ENCODE measurements at places on chromosomes 7 and 10.

GRCh38 chr10:114767986-114768821 is 53.4 kb upstream of the FHIP2A start:
- no peak for DNase-seq

GRCh38 chr10:73205890-73206289 is 38.0 kb downstream of the FAM149B1 start:
- no peak for DNase-seq

DNA sequence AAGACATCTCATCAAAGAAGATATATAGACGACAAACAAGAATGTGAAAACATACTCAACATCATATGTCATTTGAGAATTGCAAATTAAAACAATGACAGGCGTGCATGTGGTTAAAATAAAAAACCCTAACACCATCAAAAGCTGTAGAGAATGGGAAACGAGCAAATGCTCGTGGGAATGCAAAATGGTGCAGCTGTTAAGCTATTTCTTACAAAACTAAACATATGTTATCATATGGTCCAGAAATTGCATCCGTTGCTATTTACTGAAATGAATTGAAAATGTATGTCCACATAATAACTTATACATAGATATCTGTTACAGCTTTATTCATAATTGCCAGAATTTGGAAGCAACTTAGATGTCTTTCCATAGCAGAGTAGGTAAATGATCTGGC is 574.4 kb downstream of the TNS3 start:
- DNase-seq = no peak

- DNase-seq = no peak
Observed at GRCh38 chr7:149773446-149774236, at the start of gene ZNF467. Gene ZNF467 (minus strand): TSS chr7:149773588. CDS start chr7:149771032, 2,556 bp downstream.

GRCh38 chr10:43771675-43772074 is 123.0 kb upstream of the ZNF32 start:
- no peak for DNase-seq

DNA sequence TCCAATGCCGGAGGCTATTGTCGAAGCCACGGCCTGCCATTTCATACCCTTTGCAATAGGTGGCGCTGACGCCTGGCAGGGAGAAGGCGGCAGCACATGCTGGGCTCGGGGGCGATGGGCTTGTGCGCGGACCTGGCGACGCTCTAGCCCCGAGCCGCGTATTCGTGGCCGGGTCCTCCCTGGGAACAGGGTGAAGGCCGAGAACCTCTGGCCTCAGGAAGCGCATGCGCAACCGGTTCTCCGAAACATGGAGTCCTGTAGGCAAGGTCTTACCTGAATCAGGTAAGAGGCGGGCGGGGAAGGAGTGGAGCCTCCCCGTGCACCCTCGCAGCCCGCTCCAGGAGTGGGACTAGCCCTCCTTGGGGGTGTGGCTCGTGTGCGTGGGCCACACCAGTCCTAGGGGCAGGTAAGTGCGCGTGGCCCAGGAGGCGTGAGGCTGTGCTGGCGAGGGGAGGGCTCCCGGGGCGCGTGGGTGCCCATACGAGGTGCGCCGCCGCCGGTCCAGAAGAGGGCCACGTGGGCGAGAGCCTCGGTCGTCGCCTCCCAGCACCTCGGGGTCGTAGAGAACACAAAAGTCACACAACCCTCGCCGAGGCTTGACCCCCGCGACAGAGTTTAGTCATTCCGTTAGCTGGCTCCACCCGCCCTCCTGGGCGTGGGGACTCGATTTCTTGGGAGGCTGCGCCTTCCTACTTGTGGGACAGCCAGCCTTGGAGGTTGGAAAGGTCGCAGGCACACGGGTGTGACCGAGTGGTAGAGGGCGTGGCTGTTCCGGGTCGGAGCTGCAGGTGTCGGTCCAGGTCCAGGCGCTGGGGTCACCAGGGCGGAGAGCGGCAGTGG is 5.6 kb upstream of the MEST start:
- peak; percentile 64 for DNase-seq

DNA sequence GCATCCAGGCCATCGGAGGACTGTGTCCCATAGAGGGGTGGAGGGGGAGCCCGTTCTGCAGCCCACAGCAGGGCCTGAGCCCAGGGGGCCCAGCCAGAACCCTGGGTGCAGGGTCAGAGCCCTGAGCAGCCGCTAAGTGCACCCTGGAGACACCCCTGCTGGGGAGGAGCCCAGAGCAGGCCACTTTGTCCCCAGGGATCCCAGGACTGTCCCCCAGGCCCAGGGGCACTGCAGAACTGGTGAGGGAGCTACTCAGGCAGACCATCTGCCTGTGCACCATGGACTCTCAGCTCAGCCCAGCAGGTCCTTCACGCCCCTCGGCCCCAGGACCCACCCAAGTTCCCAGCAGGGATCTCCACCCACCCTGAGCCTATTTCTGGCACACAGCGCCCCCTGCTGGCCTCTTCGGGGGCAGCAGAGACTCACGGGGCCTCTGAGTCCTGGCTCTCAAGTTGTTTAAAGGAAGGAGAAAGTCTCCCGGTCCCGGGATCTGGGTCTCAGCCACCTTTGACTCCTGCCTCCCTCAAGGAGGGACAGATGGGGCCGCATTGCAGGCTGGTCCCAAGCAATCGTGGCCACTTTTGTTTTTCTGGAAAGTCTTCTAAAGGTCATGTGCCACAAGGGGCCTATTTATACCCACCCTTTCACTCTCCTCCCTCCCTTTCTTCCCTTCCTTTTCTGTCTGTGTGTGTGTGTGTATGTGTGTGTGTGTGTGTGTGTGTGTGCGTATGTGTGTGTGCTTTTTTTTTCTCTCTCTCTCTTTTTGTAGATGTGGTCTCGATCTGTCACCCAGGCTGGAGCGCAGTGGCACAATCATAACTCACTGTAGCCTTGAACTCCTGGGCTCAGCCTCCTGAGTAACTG is 90.3 kb downstream of the MYL10 start:
- peak; percentile 61 for DNase-seq

GRCh38 chr7:79988653-79989052 is 146.0 kb upstream of the GNAI1 start:
- no peak for DNase-seq

DNA sequence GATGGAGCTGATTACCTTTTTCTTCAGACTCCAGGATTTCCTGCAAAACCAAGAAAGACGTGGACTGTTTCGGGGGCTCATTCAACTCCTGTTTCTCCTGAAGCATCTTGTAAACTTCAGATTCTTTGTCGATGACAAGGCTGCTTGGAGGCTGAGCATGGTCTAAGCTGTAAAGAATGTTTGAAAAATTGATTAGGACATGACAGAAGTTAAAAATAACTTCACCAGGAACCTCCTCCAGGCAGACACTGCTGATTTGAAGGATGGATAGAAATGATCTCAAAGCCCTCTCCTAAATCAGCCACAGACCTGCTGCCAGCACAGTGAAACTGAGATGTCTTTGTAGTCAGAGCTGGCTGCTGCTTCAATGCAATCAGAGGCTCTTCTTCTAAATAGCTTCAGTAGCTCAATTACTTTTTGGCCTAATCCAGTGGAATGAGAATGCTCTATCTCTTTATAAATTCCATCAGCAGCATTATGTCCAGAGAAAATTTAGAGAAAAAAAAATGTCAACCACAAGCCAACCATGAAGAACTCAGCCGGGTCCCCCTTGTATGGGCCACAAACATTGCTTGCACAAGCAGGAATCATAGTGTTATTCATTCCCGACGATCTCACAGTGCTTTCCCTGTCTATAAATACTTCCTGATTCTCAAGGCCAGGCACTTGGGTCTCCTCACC is 43.5 kb downstream of the PDLIM1 start:
- no peak for DNase-seq

- DNase-seq = no peak
Observed at GRCh38 chr7:155972651-155973390, 160.6 kb upstream of the SHH start.

DNA sequence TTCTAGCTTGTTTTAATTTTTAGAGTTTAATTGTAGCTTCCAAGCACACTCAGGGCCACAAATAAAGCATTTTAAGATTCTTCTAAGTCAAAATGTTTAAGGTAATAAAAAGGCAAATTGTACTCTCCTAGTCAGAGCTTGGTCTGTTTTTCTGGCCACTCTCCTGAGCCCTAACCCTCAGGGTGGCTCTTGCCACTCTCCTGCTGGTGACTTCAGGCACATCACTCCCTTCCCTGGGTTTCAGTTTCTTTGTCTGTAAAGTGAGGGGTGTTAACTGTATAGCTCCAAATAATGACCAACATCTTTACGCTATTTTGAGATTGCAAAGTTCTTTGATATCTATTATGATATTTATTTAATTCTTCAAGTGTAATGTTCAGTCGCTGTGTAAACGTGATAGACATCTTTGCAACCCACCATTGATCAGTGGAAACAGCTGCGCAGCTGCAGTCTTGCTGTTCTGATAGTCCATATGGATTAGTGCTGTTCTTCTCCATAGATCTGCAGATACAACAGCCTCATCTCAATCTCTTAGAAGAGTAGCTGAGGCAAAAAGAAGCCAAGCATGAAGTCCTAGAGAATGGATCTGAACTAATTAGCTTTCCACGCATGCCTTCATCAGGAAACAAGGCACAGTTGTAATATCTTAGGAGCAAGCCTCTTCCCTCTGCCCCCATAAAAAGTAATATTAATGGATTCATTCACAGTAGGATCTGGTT is 189.9 kb downstream of the PLPP4 start:
- no peak for DNase-seq

DNA sequence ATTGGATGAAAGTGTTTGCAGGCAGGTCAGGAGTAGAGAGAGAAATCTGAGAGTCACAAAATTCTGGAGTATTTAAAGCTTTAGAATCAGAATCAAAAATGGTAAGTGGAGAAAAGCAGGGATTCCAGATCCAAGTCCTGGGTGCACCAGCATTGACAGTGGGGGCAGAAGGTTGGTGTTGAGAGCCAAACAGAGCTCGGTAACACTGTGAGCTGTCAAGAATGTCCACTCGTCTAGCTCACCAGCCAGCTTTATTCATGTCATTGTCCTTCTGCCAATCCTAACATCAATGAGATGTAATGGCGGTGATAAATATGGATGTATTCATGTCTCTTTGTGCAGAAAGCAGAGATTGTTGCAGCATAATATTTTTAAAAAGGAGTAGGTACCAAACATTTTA is 128.8 kb downstream of the KLF6 start:
- DNase-seq = no peak

- DNase-seq = no peak
Observed at GRCh38 chr10:103638948-103639347, 145.4 kb downstream of the NEURL1 start.

DNA sequence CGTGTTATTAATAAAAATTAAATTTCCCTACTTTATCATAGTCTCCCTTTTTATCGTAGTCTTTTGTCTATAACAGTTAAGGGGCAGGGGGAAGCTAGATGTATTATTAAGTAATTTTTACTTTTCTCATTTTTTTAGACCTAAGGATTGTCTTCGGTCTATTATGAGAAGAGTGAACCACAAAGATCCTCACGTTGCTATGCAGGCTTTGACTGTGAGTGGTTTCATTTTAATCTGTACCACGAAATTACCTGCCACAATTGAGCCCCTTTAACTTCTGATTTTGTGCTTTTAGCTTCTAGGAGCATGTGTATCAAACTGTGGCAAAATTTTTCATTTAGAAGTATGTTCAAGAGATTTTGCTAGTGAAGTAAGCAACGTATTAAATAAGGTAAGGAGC is 40.6 kb downstream of the STAM start:
- DNase-seq = no peak
